ENCODE measurements at places on chromosomes 1 and 21.

GRCh38 chr1:1371746-1372711, 3.0 kb downstream of the AURKAIP1 start:
- peak; percentile 82 for DNase-seq

DNA sequence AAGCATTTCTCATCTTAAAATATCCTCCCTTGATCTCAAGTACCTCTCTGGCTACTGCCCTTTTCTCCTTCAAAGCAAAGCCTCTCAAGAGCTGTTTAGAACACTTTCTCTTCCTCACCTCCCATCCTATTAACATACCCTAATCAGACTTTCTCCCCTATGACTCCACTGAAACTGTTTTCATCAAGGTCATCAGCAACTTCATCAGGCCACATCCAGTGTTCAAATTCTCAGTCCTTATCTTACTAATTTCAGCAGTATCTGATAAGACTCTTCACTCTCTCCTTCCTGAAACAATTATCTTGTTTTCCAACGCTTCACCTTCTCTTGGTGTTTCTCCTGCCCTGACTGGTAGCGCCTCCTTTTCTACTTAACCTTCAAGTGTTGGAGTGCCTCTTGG, 1.5 kb upstream of the RAP1A start:
- no peak for DNase-seq

DNA sequence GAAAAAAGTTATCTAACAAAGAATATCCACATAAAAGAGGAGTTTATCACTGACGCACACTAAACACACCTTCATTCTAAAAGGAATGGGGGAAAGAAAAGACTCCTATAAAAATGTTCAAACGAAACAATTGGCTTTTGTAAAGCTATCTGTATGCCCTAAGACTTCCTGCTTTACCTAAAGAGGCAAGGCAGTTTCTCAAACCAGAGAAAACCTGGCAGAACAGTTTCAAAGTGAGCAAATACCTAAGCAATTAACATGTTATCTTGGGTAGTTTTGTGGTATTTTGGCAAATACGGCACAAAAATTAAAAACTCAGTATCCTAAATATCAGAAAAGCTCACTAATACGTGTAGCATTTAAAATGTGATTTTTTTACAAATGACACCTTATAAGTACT, 1.9 kb downstream of the PUM1 start:
- no peak for DNase-seq

GRCh38 chr21:36845790-36846189, 120.7 kb downstream of the HLCS start:
- DNase-seq, result no peak

DNA sequence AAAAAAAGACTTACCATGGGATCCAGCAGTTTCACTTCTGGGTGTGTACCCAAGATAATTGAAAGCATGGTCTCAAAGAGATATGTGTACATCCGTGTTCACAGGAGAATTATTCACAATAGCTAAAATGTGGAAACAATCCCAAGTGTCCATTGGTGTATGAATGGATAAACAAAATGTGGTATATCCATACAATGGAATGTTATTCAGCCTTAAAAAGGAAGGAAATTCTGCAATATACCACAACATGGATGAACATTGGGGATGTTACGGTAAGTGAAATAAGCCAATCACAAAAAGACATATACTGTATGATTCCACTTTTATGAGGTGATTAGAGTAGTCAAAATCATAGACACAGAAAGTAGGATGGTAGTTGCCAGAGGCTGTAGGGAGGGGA, 7.0 kb upstream of the TUT4 start:
- DNase-seq, result no peak

DNA sequence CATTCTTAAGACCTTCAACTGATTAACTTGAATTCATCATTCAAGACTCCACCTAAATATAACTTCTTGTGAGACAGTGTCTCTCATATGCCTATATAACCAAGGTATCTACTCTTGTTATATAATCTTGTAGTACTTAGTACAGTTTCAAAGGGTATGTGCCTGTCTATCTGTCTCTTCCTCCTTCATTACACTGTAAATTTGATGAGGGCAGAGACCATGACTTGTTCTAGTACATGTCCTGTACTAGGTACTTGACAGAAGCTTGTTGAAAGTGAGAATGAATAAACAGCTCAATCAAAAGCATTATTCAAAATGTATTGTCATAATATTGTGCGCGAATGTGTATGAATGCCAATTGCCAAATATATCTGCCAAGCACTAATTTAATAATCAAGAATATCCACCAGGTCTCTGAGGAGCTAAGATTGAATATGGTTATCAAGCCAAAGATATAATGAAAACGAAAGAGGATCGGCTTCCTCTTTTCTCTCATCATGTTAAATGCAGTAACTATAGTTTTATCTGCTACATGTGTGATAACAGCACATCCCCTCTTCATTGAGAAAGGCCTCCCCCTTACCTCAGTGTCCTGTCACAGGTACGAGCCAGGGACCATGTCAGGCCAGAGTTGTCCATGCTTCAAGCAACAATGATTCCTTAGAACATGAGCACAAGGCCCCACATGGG, 117.3 kb downstream of the UCHL5 start:
- no peak for DNase-seq

- DNase-seq, result no peak
These were observed 82.6 kb downstream of the VWA5B1 start for GRCh38 chr1:20373286-20373685.

DNA sequence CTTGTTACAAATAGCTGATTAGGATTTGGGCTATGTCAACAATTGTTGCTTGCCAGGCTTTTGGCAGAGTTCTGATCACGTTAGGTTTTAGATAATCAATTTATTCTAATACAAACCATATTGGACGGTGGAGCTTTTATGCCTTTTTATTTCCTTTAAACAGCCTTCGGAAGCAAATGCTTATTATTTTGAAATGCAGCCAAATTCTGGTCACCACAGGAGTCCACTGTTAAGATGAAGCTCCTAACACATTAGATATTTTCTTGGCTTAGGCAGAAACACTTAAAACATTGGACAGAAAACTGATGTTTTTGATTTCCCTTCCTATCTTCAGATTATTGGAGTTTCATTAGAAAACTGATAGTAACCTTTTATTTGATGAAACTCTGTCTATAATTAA, 82.9 kb downstream of the CENPF start:
- no peak for DNase-seq

- DNase-seq, result no peak
These were observed 44.1 kb upstream of the WLS start for GRCh38 chr1:68276448-68276847.

DNA sequence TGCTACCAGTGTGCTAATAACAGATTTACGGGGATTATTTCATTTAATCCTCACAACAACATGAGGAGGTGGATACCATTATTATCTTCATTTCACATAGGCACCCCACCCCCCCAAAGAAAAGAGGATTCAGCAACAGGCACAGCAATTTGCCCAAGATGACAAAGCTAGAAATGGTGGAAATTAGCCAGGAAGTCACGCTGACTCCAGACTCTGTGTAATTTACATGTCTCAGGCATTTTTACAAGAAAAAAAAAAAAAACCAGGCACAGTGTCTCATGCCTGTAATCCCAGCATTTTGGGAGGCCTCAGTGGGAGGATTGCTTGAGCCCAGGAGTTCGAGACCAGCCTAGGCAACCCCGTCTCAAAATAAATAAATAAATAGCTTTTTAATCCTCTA, 37.5 kb upstream of the PRDM2 start:
- DNase-seq, result no peak

DNA sequence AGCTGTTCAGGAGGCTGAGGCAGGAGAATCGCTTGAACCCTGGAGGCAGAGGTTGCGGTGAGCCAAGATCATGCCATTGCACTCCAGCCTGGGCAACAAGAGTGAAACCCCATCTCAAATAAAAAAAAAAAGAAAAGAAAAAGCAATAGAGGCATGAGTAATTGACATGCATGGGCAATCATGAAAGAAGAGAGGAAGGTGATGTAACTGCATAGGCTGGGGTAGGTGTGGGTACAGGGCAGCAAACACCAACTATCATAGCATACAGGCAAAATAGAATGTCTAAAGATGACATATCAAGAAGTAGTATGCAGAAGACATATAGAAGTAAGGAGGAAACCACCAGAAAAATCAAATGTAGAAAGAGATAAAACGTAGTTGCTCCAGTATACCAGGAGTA, 19.0 kb upstream of the MGST3 start:
- no peak for DNase-seq

DNA sequence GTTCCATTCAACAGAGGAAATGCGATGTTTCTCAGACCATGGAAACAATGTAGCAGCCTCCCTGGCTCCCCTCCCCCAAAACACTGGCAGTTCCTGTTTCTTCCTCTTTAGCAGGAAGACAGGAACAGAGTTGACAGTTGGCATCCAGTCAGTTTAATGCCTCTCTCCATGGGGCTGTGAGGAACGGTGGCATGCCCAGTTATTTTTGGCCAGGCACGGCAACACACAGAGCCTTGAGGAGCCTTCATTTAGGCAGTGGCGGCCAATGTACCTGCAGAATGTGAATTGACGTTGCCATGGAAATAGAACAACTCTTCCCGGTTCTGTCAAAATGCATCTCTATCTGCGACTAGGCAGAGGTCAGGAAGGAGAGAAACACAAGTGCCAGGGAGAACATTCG, 330.6 kb downstream of the DSCAM start:
- DNase-seq, result no peak

- no peak for DNase-seq
These were observed 8.3 kb downstream of the RIPK4 start for GRCh38 chr21:41758550-41758949.

DNA sequence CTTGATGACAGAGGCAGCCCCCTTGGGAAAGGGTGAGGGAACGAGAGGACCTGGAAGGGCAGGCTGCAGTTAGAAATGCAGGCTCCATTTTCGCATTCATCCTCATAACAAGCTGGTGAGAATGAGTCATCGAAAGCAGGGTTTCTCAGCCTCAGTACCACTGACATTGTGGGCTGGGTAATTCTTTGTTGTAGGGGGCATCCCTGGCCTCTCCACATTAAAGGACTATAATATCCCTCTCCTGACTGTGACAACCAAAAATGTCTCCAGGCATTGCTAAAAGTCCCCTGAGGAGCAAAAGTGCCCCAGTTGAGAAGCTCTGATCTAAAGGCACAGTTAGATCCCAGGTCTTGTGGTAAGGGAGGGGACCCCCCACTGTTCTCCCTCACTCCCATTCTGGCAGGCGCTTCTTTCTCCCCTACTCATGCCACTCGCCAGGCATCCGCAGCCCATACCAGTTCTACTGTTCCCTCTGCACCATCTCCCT, 20.4 kb downstream of the KCNN3 start:
- DNase-seq, result no peak

DNA sequence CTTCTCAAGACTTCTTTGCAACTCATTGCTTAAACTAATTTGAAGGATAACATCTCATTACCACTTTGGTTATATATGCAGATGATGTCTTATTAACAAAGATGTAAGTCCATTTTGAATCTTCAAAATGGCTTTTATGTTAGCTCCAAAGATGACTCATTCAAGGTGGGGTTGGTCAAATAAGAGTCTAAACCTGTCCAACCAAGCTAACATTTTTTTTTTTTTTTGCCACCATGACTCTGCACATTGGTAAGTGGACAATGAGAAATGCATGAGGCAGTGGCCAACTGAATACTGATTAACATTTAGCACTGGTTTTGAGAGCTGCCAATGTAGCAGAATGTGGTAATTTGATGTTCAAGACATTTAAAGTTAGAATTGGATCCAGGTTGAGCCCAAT, 278 bp upstream of the KRTAP27-1 start:
- no peak for DNase-seq

- no peak for DNase-seq
These were observed 712 bp downstream of the TEKT2 start for GRCh38 chr1:36084497-36085115.

GRCh38 chr1:109659997-109660690, 4.2 kb downstream of the GSTM4 start:
- no peak for DNase-seq

DNA sequence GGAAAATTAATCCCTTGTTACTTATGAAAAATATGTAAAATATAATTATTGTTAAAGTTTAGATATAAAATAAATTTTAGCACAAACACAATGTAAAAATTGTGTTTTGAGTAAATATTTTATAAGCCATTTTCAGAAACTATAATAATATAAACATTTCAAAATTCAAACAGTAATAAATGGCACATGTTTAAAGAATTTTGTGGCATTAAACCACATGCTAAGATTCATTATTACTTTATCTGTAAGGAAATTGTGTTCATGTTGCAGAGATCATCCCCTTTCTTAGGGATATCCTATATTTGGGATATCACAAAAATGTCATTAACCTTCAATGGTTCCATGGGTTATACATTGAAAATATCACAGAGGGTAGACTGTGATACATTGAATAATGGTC, 1044.3 kb downstream of the AMY1C start:
- no peak for DNase-seq

DNA sequence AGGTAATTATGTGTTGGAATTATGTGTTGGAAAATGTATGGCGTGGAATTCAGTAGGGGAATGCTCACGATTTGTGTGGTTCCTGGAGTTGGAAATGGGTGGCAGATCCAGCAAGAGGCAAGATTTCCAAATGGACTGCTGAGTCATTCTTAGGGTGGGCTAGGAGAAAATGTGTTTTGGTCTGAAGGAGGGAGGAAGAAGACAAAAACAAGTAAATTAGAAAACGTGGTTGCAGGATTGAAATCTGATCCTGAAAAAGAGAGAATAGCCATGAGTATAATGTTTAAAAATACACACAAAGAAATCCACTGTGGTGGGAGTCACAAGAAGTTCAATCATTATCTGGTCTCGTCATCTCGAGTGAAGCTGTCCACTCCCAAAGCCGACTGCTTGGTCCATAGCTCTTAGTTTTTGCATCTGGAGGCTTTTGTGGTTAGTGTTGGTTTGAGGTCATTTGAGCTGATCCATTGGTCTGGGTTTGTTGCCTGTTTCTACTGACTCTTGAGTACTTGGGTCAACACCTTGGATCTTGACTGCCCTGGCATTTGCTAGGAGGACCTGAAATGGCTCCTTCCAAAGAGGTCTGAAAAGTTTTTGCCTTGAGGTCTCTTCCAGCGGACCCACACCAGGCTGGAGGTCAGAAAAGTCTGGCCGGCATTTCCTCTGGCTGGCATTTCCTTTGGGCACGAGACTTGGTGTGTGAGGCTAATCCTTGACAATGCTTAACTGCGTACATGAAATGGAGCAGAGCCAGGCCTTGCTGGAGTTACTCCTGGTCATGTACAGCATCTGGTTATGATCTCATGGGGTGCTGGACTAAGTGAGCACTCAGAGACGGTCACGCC, 9.2 kb downstream of the MX2 start:
- DNase-seq, result no peak
